ENCODE measurements at places on chromosomes 6 and 20. TPM values are rescaled to one million over a fixed set of nuclear protein-coding genes. Genes with fewer than 3 reads are reported as not detected.

TNFAIP3 gene
- 9.1 TPM for polyA plus RNA-seq

PEDS1 gene
- 26.7 TPM for polyA plus RNA-seq

OPRL1 gene
- 1.3 TPM for polyA plus RNA-seq

HDGFL1 gene
- polyA plus RNA-seq = not detected

DNA sequence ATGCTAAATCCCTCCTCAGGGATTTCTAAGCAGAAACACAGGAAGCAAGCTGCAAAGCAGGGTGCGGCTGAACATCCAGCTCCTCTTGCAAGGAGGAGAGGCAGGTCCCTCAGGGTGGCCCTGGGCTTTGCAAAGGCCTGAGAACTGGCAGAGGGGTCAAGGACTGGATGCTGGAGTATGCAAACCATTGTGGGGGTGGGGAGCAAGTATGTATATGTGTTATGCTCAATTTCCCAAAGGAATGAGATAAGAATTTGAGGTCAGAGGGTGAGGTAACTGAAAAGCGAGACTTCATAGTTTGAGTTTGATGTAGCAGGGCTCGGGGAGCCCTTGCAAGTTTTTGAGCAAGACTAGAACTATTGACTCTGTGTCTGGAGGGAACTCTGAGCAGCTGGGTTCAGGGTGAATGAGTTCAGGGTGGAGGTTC is 11.2 kb downstream of the SLC22A2 start:
- no peak for DNase-seq

DNA sequence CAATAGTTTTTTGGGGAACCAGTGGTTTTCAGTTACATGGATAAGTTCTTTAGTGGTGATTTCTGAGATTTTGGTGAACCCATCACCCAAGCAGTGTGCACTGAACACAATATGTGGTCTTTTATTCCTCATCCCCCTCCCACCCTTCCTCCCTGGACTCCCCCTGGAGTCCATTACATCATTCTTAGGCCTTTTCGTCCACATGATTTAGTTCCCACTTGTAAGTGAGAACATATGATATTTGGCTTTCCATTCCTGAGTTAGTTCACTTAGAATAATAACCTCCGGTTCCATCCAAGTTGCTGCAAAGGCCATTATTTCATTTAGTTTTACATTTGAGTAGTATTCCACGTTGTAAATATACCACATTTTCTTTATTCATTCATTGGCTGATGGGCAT is 28.3 kb downstream of the RPP40 start:
- no peak for DNase-seq

GRCh38 chr20:37346236-37346534 is 245 bp downstream of the SRC start:
- DNase-seq = no peak

DNA sequence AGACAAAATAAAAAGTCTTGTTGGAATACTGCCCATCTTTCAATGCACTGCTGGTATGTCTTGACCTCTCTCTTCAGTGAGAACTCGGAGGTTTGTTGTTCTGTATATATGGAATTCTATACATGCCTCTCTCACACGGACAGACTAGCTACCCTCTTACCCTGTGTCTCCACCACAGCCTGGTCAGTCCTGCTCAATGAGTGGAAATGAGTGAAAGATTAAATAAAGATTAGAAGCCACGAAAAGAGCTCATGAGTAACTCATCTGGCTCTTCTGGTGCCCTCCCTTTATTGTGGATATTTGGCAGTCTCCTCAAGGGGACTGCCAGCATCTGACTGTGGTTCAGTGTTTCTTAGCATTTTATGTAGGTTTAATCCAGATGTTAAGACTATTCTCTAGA is 262.8 kb upstream of the MAP3K7 start:
- no peak for DNase-seq

GRCh38 chr20:32695089-32695488 is 21.3 kb upstream of the C20orf203 start:
- no peak for DNase-seq

DNA sequence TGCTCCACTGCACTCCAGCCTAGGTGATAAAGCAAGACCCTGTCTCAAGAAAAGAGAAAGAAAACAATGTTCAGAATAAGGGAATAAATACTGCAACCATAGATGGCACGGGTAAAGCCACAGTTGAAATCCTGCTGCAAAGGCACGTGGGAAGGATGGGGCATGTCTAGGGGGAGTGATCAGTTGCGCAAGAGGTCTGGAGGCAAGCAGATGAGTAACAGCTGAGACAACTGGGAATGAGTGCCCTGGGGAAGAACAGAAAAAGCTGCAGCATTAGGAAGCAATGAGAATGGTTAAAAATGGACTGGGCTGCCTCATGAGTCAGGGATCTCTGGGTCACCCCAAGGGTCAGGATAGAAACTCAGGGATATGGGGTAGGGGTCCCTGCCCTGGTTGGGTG is 96.3 kb downstream of the GMPR start:
- no peak for DNase-seq

GRCh38 chr20:3645309-3646066 is 17.7 kb downstream of the GFRA4 start:
- no peak for DNase-seq

- DNase-seq = no peak
Measured at GRCh38 chr6:155404937-155405336, 50.7 kb downstream of the NOX3 start.

DNA sequence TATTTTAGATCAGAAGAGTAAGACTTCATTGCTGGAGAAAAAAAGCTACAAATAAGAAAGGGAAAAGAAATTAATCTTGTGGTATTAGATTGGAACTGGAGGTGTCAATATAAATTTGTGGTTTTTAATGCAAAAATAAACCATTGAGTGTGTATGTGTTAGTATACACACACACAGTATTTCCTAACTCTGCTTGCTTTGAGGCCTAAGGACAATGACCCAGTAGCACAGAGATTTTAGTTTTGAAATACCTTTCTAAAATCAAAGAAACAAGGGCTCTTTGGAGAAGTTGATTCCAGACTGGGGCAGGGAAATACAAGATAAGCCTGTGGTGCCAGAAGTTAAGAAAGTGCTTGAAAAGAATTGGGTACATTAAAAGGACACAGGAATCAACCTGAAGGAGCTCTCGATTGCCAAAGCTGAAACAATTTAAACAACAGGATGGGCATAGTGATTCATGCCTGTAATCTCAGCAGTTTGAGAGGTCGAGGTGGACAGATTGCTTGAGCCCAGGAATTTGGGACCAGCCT is 84.6 kb upstream of the DTNBP1 start:
- DNase-seq = no peak

DNA sequence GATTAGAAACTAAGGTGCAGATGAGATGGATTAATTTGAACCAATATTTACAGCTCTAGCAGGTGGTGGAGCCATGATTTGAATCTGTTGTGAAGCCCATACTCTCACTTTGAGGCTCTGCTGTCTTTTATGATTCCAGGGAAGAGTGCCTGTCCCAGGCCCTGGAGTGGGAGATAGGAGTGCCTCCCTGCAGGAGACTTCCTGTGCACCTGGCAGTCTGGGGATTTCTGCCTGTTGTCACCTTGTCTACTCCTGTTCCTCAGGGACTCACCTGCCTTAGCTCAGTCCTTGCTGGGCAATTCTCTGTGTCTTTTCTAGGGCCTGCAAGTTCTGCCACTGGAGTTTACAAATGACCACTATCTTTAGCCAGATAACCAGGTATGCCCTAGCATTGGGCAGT is 46.3 kb downstream of the SCAND1 start:
- DNase-seq = no peak

- no peak for DNase-seq
Measured at GRCh38 chr6:132490478-132491204, 22.3 kb downstream of the STX7 start.

DNA sequence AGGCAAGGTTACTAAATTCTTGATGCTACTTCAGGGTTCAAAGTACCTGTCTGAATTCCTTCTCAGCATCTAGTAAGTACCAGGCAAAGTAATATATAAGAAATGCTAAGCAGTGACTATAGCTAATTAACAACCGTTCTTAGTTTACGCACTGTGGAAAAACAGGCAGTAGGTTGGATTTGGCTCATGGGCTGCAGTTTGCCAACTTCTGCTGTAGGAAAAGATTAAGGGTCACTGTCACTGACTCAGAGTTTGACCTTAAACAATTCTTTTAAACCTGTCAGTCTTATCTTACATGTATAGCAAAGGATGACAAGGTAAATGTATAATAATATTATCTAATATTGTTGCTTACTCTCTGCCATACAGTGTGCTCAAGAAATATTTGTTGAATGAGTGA is 42.3 kb downstream of the CTNNBL1 start:
- DNase-seq = no peak

DNA sequence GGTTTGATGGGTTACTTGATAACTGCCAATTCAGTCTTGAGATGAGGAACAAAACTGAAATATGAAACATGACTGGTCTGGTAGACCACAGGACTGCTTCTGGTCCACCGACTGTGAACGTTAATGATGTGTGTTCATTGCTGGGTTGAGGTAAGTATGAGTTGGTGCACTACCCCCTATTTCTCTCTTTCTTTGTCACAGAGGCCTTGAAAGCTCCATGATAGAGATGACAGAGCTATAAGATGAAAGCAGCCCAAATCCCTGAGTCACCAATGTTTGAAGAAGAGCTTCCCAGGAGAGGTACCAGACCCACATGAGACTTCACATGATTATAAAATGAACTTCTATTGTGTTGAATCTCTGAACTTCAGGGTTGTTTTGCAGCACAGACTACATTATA is 555.5 kb downstream of the PTPRT start:
- no peak for DNase-seq

- no peak for DNase-seq
Measured at GRCh38 chr20:57688864-57689263, 21.0 kb downstream of the PMEPA1 start.

Measured in right renal pelvis (tissue), 4 donors.